Bronchial epithelial cell (primary cell): ENCODE measurements at places on chromosomes 5 and 9.

GRCh38 chr9:4750023-4750673 lies 9.1 kb upstream of the AK3 start:
- peak; percentile 47 for DNase-seq

- DNase-seq, result no peak
These were observed 37.3 kb upstream of the HRH2 start for GRCh38 chr5:175620527-175620926.

DNA sequence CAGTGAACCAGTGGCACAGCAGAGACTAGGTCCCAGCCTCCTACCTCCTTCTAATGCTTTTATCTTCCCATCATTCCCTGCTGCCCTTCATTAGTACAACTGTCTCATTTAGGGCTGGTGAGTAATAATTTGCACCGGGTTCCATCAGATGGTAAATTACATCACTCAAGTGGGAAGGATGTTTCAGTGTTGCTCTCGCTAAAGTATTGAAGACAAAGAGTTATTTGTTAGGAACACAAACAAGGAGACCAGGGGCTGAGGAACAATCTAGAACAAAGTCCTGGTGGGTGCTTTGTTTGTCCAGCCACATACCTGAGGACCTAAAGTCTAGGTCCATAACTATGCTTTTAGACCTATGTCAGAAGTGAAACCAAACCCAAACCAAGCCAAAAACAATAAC lies 52.4 kb downstream of the SEC61B start:
- DNase-seq, result no peak

GRCh38 chr5:39624268-39624886 lies 199.6 kb upstream of the DAB2 start:
- peak; percentile 89 for DNase-seq

GRCh38 chr9:69809304-69809863 lies 11.2 kb upstream of the CFAP95 start:
- DNase-seq, result peak; percentile 29

- no peak for DNase-seq
These were observed 77.5 kb downstream of the RXRA start for GRCh38 chr9:134403682-134404301.

- no peak for DNase-seq
These were observed 16.9 kb upstream of the PFDN1 start for GRCh38 chr5:140319833-140320232.

DNA sequence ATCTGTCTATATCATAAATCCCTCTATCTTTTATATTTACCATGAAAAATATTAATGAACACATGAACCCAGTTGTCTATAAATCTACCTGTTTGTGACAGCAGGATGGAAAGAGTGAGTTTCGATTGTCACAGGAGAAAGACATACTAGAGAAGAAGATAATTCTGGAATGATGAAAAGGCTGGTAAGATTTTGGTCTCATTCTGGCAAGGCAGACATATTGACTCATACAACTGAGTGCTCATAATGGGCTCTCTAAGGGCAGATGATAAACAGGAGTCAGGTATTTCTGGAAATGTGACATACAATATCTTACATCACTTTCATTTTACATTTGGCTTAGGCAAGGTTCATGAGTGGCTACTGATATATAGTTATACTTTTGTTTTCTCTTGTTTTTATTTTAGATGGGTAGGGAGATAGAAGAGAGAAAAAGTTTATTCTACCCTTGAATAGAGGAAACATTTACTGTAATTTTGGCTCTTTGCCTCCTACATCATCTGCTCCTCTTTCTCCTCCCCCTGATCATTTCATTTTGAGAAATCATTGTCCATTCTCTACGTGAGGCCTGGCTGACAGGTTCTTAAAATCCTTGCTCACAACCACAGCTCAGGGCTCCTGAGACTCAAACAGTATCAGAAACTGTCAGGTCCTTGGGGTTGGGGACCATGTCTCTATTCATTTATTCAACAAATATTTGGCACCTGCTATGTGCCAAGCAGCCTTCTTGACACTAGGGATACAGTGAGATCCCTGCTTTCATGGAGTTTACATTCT lies 14.4 kb downstream of the ELOVL7 start:
- DNase-seq, result peak; percentile 46

GRCh38 chr9:21266733-21267484 lies 27.1 kb upstream of the IFNA14 start:
- no peak for DNase-seq

- DNase-seq, result no peak
These were observed 35.2 kb downstream of the KCNMB1 start for GRCh38 chr5:170353961-170354360.

DNA sequence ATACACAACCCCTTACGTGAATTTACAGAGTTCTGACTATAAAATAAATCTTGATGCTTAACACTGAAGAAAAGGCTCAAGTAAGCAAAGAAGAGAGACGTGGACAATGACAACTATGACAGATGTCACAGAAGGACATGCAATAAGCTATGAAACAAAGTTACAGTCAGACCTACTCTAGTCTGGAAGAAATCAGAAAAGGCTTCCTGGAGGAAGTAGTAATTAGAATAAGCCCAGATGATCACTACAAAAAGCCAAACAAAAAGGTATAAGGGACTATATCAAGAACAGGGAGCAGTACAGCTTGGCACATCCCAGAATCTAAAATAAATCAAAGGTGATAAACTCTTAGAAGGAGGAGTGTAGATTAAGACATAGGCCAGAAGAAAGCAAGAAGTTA lies 6.3 kb downstream of the FNIP1 start:
- no peak for DNase-seq

DNA sequence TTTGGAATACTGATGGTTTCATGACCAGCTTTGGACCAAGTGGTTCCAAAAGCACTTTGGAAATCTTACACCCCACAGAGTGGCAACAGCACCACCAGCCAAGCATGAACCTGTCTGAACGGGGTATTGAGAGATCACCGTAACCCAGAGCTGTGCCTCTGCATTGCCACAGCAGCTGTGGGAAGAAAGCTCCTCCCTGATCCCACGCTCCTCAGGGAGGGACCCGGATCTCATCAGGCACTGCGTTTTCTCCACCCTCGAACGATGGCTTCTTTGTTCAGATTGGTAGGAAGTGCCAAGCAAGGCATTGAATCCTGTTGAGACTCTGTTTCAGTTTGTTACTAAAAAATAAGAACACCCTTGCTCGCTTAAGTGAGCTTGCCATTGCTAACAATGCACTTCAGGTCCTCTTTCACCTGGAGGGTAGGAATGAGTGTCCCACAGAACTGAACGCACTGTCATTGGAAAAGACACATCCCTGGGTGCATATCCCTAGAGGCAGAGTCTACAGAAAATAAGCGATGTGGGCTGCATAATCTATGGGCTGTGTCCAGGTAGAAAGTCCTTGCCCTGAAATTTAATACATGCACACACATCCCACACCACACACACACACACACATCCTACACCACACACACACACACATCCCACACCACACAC lies 118.0 kb upstream of the ICE1 start:
- no peak for DNase-seq

DNA sequence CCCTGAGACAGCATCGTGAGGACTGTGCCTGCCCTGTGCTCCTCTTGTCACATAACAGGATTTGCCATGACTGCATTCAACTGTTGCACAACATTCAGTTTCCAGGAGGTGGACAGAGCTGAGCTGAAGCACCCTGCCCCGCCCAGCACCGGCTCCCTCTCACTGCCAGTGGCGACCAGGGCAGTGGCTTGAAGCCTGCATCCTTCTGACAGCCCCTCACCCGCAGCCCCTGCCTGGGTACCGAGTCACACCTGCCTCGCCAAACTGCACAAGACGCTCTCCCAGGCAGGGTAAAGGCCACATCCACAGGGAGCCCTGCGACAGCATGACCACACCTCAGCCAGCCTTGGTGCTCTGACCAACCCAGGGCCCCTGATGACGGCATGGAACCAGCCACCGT lies 59.9 kb upstream of the ZNF354A start:
- peak; percentile 36 for DNase-seq

DNA sequence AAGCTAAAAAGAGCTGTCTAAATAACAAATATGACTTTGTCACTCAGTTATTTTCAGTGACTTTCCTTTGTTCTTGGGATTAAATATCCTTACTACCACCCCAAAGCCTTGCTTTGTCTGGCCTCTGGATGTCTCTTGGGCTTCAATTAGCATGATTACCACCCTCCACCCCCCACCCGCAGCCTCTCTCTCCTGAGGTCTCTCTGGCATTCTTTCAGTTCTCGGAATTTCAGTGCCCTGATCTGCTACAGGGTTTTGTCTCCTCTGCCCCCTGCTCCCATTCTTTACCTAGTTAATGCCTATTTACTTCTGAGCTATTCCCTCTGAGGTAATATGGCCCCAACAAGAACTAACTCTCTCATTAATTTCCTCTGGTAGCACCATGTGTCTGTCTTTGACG lies 376.4 kb downstream of the DEPDC1B start:
- DNase-seq, result no peak

GRCh38 chr5:179834120-179834519 lies 13.4 kb downstream of the SQSTM1 start:
- no peak for DNase-seq

- no peak for DNase-seq
These were observed 74.7 kb downstream of the AOPEP start for GRCh38 chr9:94801234-94801633.

DNA sequence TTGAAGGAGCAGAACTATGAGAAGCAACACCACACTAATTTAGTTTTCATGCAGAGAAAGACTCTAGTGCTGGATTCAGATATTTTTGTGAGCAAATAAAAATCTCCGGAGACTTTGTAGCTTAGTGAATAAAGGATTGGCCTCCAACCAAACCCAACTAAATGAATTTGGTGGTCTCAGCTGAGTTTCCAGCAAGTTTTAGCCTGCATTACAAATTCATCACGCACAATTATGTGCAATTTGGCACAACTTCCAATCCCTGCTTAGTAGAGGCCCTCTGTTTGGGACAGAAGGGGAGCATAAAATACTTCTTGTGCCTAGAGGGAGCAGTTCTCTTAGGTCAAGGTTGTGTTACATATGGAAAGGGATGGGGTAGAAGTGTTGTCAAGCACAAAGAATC lies 112.3 kb upstream of the ADAMTSL1 start:
- DNase-seq, result no peak

GRCh38 chr5:79811081-79811480 lies 121.4 kb downstream of the CMYA5 start:
- DNase-seq, result no peak

DNA sequence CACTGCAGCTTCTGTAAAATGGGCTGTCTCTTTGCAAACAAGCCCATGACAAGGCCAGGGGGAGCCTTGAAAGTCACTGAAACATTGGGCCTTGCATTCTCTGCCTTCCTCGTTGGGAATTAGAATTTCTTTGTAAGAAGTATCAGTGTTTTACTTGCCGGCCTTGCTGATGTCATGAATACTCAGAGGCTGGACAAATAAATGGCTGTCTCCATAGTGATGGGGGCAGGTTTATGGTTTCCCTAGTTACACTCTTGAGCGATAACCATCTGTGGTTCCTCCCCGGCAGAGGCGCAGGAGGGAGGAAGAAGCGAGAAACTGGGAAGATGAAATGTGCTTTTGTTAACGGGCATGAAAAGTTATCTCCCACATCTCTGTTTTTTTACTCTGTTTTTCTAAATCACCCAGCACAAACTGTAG lies 272.7 kb upstream of the PANK3 start:
- DNase-seq, result peak; percentile 44

GRCh38 chr9:114925039-114925438 lies 5.4 kb downstream of the TNFSF8 start:
- no peak for DNase-seq

DNA sequence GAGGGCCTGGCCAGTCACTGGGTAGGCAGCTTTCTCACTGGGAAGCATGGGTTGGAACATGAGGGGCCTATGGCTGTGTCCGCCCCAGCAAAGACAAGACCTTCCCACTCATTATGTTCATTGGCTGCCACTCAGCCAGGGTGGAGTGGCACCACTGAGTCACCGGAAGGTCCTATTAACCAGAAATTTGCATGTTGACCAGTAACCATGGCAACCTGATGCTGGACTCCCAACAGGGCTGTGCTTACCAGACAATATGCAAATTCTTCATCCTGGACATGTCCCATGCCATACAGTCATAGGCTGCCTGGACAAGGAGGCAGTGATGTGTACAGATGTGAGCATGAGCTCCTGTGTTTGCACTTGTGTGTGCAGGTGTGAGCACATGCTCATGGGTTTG lies 66.7 kb downstream of the PSD2 start:
- DNase-seq, result no peak

DNA sequence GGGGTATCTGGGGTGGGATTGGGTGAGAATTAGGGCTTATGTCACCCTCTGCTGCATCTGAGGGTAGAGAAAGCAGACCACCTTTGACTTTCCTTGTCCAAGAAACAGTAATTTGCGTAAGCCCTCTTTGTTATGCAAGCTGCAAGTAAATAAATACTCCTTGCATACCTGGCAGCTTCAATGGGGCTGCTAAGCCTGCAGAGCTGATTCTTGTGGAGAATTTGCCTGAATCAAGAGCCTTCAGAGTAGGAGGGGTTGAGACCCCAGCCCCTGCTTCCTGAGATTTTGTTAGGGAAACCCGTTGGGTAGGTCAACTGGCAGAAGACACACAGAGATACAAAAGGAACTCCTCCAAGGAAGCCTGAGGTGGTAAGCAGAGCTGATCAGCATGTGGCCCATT lies 515.1 kb downstream of the DMAC1 start:
- no peak for DNase-seq

DNA sequence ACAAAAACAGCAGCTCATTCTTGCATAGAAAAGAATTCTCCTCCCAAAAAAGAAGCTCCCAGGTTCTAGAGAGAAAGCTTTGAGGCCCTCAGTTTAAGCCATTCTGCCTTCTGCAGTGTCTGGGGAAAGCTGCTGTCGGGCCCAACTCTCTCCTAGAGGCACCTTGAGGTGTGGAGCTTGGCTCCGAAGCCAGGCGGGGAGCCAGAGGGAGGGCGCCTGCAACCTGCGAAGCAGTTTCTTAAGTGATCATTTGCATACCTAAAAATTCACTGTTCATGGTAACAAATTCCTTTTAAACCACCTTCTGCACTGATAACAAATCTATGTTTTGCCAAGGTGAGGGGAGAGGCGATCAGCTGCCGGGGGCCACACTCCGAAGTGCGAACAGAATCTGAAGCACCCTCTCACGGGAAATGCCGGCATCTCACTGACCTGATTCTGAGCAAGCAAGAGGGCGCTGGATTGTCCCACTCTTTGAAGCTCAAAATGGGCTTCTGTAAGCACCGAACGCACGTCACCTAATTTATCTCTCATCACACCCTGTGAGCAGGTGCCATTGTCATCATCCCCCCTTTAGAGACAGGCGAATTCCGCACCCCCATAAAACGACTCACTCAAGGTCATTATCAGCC lies 86.1 kb downstream of the GTF3C4 start:
- DNase-seq, result no peak
